ENCODE measurements at places on chromosomes 13 and 19. TPM values are rescaled to one million over a fixed set of nuclear protein-coding genes. Genes with fewer than 3 reads are reported as not detected.

- no peak for DNase-seq
Measured at GRCh38 chr19:43441716-43442115, 23.7 kb downstream of the LYPD3 start.

DNA sequence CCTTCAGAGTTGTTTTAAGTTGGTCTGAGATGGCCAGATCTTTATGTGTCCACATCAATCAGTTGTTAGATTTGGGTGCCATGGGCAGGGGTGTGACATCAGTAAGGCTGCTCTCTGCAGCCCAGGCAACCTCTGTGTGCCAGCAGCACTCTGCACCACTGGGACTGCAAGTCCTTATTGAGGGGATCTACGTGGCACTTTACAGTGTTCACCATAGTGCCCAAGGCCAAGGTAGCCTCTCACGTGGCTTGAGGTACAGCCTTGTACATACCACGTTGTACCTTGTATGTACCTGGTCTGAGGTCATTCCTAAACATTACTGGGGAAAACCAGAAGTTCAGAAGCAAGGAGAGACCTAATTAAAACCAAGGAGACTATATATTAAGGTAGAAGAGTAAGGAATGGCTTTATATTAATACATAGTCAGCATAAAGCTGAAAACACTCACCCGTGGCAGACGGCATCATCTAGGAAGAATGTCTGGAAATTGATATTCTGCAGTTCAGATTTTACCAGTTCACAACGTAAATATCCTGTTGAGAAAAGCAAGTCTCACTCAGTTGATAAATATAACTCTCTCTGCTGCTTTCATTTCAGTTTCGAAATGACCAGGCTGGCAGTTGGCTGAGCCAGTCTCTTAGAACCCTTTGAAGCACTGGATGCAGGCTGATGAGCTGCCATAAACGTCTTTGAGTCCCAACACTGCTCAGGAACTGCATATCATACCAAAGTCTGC, 128.8 kb downstream of the ZDHHC20 start:
- no peak for DNase-seq

Gene SHD
- total RNA-seq, result not detected

- no peak for DNase-seq
Measured at GRCh38 chr19:5947435-5947834, 30.5 kb downstream of the RANBP3 start.

- no peak for DNase-seq
Measured at GRCh38 chr19:37963190-37963936, 56.4 kb downstream of the SIPA1L3 start.

DNA sequence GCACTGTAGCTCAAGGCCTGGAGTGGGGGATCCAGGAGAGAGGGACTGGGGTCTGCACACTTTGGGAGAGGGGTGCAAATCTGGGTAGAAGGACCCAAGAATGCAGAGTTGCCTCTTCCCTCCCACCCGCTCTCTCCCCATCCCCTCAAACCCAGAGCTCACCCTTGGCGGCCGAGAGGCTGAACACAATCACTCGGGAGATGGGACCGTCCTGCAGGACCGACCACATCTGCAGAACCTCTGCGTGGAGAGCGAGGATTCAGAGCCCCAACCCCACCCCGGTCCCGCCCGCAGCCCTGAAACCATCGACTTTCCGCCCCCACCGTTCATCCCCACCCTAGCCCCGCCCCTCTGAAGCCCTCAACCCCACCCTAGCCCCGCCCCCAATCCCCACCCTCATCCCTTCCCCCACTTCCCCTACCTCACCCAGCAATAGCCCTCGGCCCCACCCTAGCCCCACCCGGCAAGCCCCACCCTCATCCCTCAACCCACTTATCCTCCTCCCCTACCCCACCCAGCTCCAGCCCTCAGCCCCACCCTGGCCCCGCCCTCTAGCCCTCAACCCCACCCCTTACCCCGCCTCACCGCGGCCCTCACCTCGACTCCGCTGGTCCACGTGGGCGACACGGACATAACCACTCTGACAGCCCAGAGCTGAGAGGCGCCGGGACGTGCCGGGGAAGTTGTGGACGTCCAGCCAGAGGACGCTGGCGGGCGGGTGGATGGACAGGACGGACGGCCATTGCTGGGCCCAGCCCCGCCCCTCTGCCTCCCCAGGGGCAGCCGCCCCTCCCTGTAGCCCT, 4.1 kb downstream of the KPTN start:
- no peak for DNase-seq

DNA sequence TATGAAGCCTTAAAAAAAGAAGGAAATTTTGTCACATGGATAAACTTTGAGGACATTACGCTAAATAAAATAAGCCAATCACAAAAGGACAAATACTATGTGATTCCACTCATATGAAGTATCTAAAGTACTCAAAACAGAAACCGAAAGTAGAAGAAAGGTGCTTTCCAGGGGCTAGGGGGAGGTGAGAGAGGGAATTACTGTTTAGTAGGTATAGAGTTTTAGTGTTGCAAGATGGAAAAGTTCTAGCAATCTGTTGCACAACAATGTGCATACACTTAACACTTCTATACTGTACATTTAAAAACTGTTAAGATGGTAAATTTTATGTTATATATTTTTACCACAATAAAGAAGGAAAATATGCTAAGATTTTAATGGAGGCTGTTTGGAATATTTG, 83.0 kb downstream of the POLR1D start:
- DNase-seq, result no peak

DNA sequence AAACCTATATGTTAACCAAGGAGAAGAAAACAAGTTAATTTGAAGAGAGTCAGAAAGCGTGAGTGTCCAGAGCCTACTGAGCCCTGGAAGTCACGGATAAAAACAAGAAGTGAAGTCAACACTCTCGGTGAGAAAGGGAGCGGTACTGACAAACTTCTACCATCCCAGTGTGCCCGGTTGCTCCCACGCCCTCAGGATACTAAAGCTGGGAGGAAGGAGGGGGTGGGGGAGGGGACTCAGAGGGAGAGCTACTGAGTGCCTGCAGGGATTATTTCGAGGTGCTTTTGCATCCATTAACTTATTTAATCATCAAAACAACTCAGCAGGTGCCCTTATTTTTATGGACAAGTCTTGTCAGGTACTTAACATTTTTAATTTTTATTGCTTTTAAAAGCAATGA, 166.2 kb downstream of the ZIC5 start:
- DNase-seq, result no peak

DNA sequence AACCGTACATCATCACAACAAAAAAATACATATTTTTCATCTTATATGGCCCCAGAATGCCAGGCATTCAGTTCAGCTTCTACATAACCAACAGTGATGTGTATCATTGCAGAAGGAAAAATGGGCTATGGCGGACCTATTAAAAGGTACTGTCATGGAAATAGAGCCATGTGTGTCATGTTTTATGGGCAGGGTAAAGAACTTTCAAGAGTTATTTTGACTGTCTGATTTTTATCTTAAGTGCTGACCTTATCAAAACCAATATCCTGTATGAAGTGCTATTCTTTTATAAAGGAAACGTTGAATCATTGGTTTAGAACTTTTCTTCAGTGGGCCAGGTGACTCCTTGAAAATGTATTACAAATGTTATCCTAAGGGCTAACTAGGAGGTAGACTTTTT, 9.9 kb downstream of the ZNF507 start:
- no peak for DNase-seq

GRCh38 chr13:35470671-35471661, 5.5 kb downstream of the MAB21L1 start:
- no peak for DNase-seq

Gene IFNL2
- not detected for total RNA-seq

Gene MATK
- total RNA-seq, result not detected

Gene KLHL1
- total RNA-seq, result not detected

Gene FGF14
- not detected for total RNA-seq

- no peak for DNase-seq
Measured at GRCh38 chr13:74444864-74445479, 310.8 kb upstream of the KLF12 start.

Gene IGFL1
- total RNA-seq, result 2.6 TPM

Gene SPC24
- 50.9 TPM for total RNA-seq

Gene PRRG2
- 16.2 TPM for total RNA-seq

DNA sequence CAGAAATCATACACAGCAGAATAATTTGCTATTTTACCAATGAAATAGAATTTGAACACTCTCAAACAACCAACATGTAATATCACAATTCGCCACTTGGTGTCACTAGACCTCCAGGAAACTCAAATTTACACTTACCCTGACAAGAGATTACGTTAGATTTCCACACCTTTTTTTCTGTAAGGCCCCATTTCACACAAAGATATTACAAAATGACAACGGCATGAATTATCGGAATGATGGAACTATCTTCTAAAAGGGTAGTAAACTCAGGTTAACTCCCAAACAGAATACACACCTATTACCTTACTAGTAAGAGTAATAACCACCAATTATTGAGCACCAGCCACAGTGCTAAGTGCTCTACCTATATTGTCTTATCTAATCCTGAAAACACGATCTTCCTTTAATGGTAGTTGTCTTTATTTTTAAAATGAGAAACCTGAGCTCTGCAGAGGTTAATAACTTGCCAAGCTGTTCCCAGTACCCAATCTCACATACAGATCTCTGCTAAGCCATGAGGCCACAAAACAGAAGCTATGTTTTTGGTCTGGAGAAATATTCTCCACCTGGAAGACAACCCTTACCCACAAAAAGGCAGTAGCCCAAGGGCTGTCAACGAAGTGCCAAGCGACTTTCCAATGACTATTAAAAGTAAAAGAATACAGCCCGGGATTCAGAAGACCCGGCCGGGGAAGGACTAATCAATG, 152.4 kb downstream of the DCLK1 start:
- peak; percentile 17 for DNase-seq

DNA sequence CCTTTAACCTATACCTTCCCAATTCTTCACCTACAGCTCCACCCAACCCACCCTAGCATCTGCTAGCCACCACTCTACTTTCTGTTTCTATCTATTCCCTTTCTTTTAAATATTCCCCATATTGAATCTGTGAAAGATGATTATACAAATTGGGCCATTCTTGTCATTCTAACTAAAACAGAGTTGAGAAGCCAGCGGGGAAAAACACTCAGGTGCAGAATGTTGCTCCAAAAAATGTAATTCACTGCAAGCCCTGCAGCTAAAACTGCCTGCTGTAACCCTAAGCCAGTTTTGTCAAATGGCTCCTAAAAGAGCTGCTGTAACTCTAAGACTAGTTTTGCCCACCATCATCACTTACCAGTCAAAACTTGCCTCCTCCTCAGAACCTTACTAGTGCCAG, 1468.6 kb upstream of the MIR17HG start:
- DNase-seq, result no peak

Gene ATP7B
- 0.43 TPM for total RNA-seq

Gene ZIC5
- 0.61 TPM for total RNA-seq
